CD4-positive, alpha-beta T cell treated with Interleukin-6 at 100 ng/mL for 8 hours (primary cell): ENCODE measurements at places on chromosomes 2 and 18.

GRCh38 chr2:109210431-109211200 is 81.6 kb downstream of the SH3RF3 start:
- no peak for DNase-seq

- no peak for DNase-seq
Observed at GRCh38 chr2:226799976-226800940, 638 bp upstream of the IRS1 start.

GRCh38 chr18:56146565-56146964 is 491.8 kb downstream of the TXNL1 start:
- no peak for DNase-seq

- no peak for DNase-seq
Observed at GRCh38 chr2:183269956-183270355, 145.7 kb downstream of the NUP35 start.

GRCh38 chr2:235301202-235302076 is 192.4 kb upstream of the AGAP1 start:
- DNase-seq, result no peak

DNA sequence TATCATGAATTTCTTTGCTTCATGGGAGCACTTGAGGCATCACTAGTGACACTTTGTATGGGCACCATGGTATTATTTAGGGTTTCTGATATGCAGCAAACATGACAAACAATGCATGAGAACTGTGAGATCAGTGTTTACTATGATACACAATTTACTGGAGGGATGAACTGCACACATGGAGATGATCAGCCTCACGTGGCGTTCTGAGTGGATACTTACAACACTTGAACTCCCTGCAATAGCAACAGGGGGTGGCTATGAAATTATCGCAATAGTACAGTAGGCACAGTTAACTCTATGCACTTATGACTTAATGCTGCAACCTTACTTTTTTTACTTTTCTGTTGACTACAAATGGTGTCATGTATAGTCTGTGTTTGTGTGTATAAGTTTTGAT is 18.5 kb upstream of the UGT1A8 start:
- no peak for DNase-seq
